ENCODE measurements at places on chromosomes 6 and 20. TPM values are rescaled to one million over a fixed set of nuclear protein-coding genes. Genes with fewer than 3 reads are reported as not detected.

The LTB gene
- total RNA-seq, result 3.2 TPM

The ULBP2 gene
- 9.6 TPM for total RNA-seq

The ATAT1 gene
- 2.6 TPM for total RNA-seq

The MYL9 gene
- 1.7 TPM for total RNA-seq

The COL11A2 gene
- total RNA-seq, result 0.15 TPM

The GJA10 gene
- not detected for total RNA-seq

The CST1 gene
- total RNA-seq, result 6.2 TPM

The ZNF217 gene
- 19.0 TPM for total RNA-seq

The FAM209B gene
- not detected for total RNA-seq

The SFT2D1 gene
- total RNA-seq, result 35.7 TPM

The TFAP2A gene
- total RNA-seq, result 0.32 TPM

The TPD52L1 gene
- 2.3 TPM for total RNA-seq

The PSORS1C2 gene
- total RNA-seq, result not detected

The ME1 gene
- 6.8 TPM for total RNA-seq

The EFCAB8 gene
- not detected for total RNA-seq

The SKIC2 gene
- 49.4 TPM for total RNA-seq

The HLA-DPB1 gene
- 23.1 TPM for total RNA-seq

The POM121L2 gene
- total RNA-seq, result not detected
